ENCODE measurements at places on chromosomes 6 and 20. TPM values are rescaled to one million over a fixed set of nuclear protein-coding genes. Genes with fewer than 3 reads are reported as not detected.
A peak's percentile ranks its signal among the peaks of the same experiment; 100 is the strongest.

- DNase-seq, result no peak
These were observed 1.3 kb downstream of the NUP153 start for GRCh38 chr6:17705428-17705777.

- no peak for DNase-seq
These were observed 159.3 kb upstream of the MARCKS start for GRCh38 chr6:113697632-113698410.

GRCh38 chr6:105501246-105501645 is 98.4 kb upstream of the PREP start:
- no peak for DNase-seq

- peak; percentile 87 for DNase-seq
These were observed 24.7 kb downstream of the TBC1D7 start for GRCh38 chr6:13303668-13304017.

DNA sequence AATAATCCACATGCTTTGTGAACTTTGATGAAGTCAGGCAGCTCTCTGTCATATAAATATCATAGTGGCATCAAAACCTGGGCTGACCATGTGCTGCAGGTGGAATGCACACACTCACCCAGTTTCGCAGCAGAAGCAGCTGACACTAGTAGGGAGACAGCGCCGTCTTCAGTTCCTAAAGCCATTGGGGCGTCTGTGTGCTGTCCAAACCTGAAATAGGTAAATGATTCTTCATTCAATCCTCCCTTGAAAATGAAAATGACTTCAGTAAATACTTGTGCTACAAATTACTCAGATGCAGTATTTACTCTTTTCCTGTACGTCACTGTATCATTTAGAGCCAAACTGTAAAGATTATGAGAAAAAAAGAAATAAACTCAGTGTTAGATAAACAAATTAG is 127.5 kb downstream of the EYA4 start:
- DNase-seq, result no peak

DNA sequence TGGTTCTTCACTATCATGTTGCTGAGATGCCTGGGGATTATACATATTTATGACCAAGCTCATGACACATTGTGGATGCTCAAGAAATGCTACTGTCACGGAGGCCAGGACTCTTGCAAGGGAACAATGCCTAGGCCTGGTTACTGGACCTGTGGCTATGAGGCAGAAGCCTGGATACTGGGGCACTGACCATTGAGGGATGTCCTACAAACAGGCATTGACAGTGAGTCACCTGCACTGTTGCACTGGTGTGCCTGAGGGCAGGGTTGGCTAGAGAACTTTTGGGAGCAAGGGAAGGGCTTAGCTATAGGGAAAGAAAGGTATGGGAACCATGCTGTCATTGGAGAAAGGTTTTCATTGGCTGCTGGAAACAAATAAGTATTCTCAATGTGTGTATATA is 313.1 kb upstream of the SUPT3H start:
- DNase-seq, result no peak

DNA sequence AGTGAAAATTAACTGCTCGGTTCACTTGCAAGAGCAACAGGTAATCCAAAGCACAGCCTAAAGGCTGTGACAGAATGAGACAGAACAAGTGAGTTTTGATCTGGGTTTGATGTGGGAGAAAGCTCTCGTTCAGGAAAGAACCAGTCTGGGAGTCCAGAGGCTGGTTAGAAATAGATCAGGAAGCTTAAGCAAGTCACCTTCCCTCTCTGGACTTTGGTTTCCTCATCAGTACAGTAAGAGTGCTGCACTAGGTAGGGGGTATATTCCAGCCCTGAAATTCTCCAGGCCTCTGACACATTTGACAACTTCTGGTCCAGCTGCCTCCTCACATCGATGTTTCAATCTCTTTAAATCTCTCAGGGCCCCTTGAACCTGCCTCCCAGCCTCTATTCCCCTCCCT is 33.7 kb upstream of the MDGA1 start:
- no peak for DNase-seq

CTAGE9 gene
- total RNA-seq, result not detected

KHDC1L gene
- not detected for total RNA-seq

RNF217 gene
- 43.5 TPM for total RNA-seq

All from sciatic nerve (tissue), 2 donors.